ENCODE measurements at places on chromosomes 3 and 15.

GRCh38 chr3:138845771-138846173 is 11.0 kb upstream of the PIK3CB start:
- DNase-seq, result no peak

DNA sequence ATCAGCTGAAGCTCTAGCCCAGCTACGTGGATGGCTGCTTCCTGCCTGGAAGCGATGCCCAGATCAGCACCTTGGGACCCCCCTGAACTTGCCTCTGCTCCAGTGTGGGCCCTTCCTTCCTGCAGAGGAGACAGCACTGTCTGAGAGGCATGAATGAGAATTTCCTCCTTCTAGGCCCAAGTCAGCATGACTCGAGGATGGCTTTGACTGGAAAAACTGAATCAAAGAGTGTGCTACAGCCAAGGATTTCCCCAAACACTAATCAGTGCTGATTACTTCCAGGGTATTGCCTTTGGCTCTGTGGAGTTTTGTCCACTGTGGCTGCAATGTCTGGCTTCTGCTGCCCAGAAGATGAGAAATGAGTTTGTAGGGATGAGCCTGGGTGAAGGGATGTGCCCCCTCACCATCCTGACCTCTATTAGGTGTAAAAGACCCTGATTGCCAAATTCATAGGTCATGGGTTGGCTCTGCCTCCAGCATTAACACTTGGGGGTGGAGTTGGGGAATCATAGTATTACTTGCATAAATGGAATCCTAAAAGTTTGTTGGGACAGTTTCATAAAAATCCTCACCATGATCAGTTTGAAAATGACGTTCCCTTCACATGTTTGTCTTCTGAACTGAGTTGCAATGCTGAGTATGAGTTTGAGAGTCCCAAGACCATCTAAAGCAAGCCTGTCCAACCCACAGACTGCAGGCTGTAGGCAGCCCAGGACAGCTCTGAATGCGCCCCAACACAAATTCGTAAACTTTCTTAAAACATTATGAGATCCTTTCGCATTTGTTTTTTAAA is 36.7 kb downstream of the FLNB start:
- no peak for DNase-seq

DNA sequence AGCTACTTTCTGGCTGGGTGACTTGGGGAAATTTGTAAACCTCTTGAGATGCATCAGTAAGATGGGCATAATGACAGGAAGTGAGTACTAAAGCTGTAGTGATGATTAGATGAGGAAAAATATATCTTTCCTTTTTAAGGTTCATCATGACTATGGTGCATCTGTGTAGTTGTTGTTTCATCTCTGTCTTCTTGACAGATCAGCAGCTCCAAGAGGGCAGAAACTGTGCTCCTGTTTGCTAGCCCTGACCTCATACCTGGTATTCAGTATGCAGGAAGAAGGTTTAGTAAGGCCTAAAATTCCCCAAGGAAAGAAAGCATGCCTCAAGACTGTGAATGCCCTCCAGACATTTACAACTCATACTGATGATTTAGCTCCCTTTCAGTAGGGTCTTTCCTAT is 82.5 kb upstream of the PSMD6 start:
- no peak for DNase-seq

- no peak for DNase-seq
These were observed 207.6 kb upstream of the MDFIC2 start for GRCh38 chr3:70519913-70520659.
